ENCODE measurements at places on chromosomes 6 and 20.

GRCh38 chr6:53382421-53382820 lies 33.7 kb upstream of the ELOVL5 start:
- no peak for DNase-seq

DNA sequence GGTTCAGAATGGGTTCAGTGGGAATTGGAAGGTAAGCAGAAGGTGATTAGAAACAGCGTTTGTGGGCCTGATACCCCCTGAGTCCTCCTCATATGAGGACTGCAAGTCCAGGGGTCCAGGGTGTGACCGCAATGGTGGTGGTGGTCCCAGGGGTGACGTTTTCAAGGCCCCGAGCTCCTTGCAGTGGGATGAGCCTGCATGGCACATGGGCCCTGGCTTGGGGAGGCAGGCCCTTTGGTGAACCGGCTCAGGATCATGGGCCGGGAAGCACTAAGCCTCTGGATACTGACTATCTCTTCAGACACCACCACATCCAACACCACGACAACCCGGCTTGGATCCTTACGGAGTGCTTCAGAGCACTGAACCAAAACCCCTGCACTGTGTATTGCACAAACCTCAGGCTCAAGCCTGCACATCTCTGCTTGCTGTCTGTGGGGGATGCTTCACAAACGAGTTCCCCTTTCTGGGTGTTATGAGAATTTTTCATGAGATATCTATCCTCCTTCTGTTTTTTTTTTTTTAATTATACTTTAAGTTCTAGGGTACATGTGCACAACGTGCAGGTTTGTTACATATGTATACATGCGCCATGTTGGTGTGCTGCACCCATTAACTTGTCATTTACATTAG lies 67.9 kb downstream of the STK35 start:
- no peak for DNase-seq

- no peak for DNase-seq
Measured at GRCh38 chr20:38269040-38269439, 8.5 kb upstream of the KIAA1755 start.

GRCh38 chr6:169343886-169344749 lies 90.5 kb upstream of the THBS2 start:
- DNase-seq = no peak

GRCh38 chr20:51916244-51916643 lies 113.9 kb upstream of the SALL4 start:
- no peak for DNase-seq

- DNase-seq = no peak
Measured at GRCh38 chr6:1960486-1961142, 284.8 kb downstream of the GMDS start.
